ENCODE measurements at places on chromosomes 5 and 9. TPM values are rescaled to one million over a fixed set of nuclear protein-coding genes. Genes with fewer than 3 reads are reported as not detected.

The C9 gene
- not detected for total RNA-seq

The PCDHGA9 gene
- total RNA-seq, result 0.09 TPM

DNA sequence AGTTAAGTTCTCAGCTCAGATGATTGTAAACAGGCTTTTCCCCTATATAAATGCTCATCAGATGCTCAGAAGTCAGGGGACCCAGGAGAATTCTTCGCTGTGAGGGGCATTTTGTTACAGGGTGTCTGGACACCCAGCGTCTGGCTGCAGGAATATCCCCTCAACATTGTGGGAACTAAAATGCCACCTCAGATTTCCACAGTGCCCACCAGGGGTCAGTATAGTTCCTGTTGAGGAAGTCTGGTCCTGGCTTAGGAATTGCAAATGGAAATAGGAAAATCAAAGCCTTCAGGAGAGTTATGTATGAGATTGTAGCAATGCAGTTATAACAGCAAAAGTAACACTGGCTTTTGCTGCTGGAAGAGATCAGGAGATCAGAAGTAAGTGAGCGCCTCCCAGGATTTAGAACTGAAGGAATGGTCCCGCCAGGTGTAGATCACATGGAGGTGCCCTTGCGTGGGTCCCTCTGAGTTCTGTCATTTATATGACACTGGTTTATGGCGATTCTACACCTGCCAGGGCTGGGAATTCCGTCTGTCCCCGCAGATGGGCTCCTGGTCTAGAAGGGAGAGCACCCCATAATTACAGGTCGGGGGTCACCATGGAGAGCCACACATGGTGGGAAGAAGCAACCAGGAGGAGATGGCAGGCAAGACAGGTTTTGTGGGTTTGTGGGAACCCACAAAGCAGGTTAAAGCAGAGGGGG lies 47.1 kb upstream of the CTSL start:
- no peaks in the 10 kb centered on the region for H3K27me3 ChIP-seq
- H3K4me1 ChIP-seq, result no peaks in the 10 kb centered on the region

DNA sequence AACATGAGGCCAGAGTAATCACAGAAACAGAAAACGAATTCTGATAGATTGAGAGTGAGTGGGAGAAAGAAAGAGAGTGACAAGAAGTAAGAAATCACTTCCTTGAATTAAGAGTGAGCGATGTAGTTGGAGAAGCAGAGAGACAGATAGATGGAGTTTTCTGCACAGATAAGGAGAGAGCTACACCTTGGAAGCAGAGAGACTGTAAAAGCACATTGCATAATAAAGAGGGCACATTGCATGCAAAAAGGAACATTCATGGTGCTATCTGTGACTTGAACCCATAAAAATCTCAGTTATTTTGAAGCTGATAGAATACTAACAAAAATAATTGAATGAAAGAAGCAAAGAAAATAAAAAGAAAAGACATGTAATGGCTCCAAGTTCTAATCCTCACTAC lies 943.8 kb downstream of the NR2F1-AS1 start:
- no peak overlapping the region for H3K4me3 ChIP-seq
- H3K4me1 ChIP-seq, result no peaks in the 10 kb centered on the region
- no peaks in the 10 kb centered on the region for H3K27me3 ChIP-seq
- no peak for DNase-seq
- H3K27ac ChIP-seq, result no peak overlapping the region

DNA sequence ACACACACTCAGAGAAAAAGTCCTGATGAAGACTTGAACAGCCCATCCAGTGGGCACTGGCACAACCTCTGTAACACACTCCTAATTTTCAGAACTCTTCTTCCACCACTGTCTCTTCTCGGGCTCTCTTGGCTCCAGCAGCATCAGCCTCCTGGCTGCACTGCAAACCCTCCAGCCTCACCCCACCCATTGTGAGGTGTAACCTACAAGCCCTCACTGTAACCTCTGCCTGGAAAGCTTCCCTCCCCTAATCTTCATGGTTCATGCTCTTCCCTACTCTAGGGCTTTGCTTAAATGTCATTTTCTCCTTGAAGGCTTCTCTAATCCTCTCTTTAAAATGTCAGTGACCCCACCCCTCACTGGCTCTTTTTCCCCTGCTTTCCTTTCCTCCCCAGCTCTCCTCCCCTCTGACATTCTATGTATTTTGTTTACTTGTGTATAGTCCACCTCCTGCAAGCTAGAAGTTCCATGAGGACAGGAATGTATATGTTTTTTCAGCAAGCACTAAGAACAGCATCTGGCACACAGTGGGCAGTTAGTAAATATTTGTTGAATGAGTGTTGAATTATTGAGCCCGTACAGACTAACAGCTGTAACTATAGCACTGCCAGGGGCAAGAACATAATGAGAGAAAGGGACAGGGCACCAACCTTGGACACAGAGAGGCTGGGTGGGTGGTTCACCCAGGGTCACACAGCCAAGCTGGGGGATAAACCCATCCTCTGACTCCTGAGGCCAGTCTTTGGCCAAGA lies 76.4 kb downstream of the ESM1 start:
- H3K27me3 ChIP-seq, result no peaks in the 10 kb centered on the region
- no peaks in the 10 kb centered on the region for H3K4me1 ChIP-seq
- H3K4me3 ChIP-seq, result no peak overlapping the region
- no peak overlapping the region for H3K27ac ChIP-seq
- no peaks in the 10 kb centered on the region for H3K36me3 ChIP-seq

DNA sequence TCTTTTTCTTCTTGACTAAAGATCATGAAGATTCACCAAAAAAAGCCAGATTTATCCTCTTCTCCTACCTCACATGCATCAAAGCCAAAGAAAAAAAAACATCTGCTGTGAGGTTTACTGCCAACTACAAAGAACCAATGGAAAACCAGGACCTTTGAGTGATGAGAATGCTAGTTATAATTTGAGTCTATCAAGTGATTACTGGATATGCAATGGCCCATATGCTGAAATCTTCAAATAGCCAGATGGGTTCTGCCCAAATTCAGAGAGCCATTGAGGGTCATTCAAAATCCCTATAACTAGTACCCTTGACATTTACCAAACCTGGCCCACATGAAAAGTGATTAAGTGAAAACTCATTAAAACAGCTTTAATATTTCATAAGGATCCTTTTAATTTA lies 78.4 kb upstream of the ACO1 start:
- H3K36me3 ChIP-seq, result no peaks in the 10 kb centered on the region
- H3K27me3 ChIP-seq, result no peaks in the 10 kb centered on the region

DNA sequence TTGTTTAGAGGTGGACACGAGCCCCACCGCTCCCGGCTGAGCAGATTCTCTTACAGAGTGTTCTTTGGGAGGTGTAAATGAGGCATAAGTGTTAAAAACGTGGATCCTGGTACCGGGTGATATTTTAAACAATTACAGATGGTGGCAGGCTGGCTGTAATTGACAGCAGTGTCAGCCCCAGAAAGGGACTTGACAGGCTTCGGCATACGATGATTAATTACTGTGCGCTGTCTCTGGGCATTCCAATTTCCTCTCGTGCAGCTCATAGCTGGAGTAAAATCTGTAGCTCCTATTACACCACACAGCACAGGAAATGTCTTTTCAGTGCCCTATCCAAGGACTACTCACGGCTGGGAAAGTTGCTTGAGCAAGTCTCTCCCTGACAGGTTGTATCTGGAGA lies 305.4 kb upstream of the IRX2 start:
- no peaks in the 10 kb centered on the region for H3K4me1 ChIP-seq
- H3K27me3 ChIP-seq, result no peaks in the 10 kb centered on the region
- no peaks in the 10 kb centered on the region for H3K36me3 ChIP-seq
- no peak overlapping the region for H3K4me3 ChIP-seq
- H3K27ac ChIP-seq, result no peak overlapping the region
- DNase-seq, result no peak
